ENCODE measurements at places on chromosomes 7 and 10.

DNA sequence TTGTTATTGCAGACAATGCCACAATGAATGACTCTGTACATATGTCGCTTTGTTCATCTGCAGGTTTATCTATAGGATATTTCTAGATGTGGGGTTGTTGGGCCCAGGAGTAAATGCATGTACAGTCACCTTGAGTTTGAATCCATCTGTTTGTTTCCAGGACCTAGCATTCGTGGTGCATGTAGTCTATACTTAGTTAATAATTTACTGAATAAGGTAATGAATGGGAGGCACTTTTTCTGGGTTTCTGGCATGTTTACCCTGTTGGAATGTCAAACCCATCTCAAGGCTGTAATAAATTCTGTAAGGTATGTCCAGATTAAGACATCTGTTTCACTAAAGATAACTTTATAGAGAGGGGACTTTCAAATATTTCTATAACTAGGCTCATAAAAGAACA is 23.5 kb downstream of the HECTD2 start:
- DNase-seq, result no peak

GRCh38 chr7:70148997-70149396 is 550.7 kb downstream of the AUTS2 start:
- DNase-seq, result no peak

- DNase-seq, result no peak
Measured at GRCh38 chr10:8296090-8296733, 241.7 kb downstream of the GATA3 start.

DNA sequence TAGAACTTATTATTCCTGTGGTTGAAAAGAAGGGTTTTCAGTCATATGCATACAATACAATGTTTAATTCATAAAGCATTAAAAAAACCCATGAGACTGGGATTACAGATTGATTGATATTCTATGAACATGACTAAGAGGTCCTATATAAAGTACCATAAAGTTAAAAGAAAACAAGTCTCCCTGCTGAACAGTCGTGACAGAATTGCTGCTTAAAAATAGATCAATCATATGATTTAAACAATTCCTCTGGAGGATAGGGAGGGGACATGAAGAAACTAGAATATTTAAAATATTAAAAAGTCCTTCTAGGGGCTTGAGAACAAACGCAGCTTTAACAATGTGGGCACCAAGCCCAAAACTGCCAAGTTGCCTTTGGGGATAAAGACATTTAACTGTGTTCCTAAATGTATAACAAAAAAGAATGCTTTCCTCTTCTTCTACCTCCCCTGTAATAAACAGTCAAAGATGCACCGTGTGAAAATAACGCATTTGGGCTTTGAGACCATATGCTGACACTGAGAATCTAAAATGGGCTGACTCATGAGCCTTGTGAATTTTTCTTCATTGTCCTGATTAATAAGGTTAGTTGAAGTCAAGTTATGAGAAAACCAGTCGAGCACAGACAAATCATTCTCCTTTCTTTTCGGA is 25.8 kb downstream of the TWIST1 start:
- no peak for DNase-seq

DNA sequence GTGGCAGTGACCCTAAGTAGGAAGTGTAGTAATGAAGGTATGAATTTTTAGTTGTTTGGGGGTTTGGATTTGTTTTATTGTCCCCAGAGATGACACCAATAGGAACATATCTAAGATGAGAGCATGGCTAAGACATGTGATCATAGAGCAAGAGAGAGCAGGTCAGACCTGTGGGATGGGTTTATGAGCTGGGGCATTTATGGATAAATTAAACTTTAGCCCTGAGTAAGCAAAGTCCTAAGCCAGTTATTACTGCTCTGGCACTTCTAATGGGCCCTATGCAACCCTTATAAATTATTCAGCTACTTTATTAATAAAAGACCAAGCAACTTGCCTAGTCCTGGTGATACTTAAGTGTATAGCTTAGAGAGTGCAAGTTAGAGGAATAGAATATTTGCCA is 85.1 kb downstream of the LRRC4 start:
- DNase-seq, result no peak

- DNase-seq, result no peak
Measured at GRCh38 chr10:113044016-113044755, 94.1 kb downstream of the TCF7L2 start.

DNA sequence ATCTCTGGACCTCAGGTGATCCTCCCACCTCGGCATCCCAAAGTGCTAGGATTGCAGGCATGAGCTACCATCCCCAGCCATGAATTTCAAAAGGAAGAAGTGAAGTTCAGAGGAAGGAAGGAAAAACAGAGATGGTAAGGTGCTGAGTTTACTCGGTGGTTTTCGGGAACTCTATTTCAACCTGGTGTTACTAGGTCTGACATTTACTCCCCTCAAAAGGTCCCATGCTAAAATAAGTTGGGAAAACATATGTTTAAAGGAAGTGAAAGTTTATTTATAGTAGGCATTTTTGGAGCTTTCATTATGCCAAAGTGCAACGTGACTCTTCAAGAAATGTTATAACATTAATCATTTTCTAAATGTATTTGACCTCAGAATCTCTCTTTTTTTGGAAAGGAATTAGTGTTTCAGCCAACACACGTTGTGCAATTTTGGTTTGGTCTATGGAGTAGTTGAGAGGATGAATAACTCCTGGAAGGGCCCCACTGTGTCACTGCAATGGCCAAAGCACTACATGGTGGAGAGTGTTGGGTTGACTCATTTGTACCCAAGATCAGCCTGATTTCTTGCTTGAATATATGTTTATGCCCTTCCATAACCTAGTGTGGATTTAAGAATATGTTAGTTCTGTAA is 114.7 kb upstream of the FAM171A1 start:
- no peak for DNase-seq

DNA sequence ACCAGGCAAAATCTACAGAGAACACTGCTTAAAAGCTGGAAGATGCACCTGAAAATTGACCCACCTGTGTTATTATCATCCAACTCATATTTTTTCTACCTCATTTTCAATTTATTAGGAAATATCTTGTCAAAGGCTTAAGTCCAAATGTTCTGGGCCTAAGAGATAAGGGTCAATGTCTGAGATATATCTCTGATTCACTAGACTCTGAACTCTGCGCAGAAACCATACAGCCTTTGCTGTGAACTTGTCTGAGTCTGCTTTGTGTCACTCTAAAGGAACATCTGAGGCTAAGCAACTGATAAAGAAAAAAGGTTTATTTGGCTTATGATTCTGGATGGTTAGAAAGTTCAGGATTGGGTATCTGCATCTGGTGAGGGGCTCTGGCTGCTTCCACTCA is 3.7 kb downstream of the PON1 start:
- DNase-seq, result no peak

DNA sequence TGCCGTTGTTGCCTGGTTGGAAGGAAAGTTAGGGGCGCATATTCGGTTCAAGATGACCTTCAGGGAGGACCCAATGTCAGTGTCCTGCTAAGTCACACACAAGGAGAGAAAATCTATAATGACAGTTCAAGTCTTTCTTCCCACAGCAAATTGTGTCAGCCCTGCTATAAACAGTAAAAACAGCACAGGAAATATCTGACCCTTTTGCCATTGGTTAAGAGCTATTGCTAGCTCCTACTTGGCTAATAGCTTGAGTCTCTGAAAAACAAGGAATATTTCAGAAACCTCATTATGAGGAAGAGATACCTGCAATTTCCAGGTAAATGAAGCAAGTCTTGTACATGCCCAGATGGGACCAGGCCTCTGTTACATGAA is 175.6 kb downstream of the SKIDA1 start:
- DNase-seq, result no peak

GRCh38 chr10:8800426-8800825 is 745.9 kb downstream of the GATA3 start:
- DNase-seq, result no peak

DNA sequence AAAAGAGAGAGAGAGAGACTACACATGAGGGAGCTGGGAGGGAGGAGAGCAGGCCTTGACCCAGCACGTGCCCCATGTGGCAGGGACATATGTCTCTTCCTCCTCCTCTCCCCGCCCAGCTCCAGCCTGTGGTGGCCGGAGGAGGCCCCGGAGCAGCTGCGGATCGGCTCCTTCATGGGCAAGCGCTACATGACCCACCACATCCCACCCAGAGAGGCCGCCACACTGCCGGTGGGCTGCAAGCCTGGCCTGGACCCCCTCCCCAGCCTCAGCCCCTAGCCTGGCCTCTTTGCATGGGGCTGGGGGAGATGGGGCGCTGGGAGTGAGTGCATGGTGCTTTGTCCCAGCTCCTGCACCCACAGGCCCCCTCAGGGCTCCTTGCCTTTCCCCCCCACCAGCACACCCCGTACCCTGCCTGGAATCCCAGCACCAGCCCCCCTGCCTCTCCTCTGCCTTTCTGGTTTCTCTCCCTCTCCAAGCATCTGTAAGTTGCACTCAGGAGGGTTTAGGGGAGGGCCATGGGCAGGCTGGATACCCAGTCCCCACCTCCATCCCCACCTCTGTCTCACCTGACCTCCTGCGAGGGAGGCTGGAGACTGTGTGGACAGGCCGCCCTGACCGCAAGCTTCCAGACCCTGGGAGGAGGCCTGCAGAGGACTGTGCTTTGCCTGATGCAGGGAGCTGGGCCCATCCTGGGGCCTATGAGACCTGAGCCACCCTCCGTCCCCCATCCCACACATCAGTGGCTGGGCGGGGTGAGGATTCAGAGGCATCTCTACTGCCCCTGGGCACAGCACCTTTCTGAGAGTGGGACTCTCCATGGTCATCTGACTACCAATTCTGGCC is 4.8 kb downstream of the UPK3B start:
- no peak for DNase-seq

DNA sequence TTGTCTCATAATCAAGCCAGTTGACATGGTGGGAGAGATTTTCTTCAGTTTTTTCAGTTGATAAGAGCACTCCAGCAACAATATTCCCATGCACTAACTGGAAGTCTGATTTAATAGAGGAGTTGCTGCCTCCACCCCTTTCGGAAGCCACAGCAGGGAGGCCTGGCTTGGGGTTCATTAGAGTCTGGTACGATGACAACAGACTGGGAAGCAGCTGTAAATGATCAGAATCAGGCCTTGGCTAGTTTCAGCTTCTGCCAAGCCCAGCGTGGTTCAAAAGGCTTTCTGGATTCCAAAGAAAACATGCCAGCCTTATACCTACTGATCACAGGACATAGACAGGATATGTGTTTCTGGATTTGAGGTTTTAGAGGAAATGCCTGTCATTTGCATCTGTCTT is 274.0 kb downstream of the CSTF2T start:
- no peak for DNase-seq

- DNase-seq, result no peak
Measured at GRCh38 chr7:18638594-18639452, 143.3 kb downstream of the HDAC9 start.

- DNase-seq, result no peak
Measured at GRCh38 chr7:100572949-100573675, 588 bp downstream of the SAP25 start.

DNA sequence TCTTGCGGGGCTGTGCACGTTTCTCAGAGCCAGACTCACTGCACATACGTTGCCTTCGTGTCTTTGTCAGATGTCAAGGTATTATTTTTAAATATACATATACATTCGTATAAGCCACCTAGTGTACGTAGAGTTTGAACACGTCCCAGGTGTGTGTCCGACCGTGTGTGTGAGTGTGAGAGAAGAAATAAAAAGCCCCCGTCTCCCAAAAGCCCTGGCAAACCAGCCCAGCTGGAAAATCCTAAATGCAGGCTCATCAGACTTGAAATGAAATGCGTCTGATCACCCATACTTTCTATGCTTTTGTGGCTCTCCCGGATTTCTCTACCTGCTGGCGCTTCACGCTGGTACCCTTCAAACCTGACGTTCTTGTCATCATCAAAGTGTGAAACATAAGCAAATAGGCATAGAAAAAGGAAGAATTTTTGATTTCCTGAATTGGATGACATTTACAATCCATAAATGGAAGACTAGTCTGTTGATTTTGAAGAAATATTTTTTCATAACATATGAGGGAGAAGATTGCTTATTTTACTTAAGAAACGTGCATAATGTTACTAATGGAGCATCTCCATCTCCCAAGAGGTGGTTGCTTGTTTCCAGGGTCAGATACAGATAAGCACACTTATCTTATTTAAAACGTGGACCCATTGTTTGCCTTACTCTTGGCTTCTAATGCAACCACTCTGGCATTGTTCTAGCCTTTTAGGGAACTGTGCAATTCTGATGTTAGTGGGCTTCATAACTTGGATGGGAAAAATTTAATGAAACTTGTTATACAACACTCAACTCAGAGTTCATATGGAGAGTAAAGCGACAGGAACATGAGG is 971 bp downstream of the PRKG1 start:
- DNase-seq, result no peak

GRCh38 chr10:34172936-34173533 is 642.1 kb downstream of the PARD3 start:
- no peak for DNase-seq

DNA sequence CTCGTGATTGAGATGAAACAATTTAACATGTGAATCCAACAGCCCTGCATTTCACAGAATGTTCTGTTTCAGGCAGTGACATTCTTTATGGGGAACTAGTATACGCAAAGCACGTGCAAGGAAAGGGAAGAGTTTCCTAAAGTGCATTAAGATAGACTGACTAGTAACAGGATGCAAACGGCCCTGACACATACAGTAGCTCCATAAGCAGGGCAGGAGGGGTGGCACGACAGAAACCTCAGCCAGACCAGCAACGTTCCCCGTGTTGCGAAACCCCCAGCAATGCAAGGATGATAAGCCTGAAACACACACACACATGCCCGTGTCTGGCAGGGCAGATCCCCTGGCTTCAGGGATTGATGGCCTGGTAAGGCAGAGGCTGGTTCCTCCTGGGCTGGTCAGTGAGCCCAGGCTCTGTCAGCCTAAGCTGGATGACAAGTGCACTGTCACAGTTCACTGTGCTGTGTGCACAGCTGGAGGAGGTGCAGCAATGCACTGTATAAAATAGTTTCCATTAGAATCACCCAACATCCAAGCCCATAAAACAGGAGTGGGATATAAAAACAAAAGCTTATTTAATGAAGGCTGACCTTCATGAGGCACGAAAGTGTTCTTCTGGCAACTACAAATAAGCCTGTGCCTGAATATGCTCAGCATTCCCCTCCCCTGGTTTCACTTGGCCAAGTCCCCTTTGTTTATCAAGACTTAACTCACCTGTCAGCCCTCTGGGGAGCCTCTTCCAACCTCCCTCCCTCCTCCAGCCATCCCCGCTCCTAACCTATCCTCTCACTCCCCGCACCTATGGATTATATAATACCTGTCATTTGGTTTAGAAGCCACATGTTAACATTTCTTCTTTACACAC is 88.8 kb downstream of the GSAP start:
- DNase-seq, result no peak

- DNase-seq, result no peak
Measured at GRCh38 chr7:41465571-41465970, 237.3 kb downstream of the INHBA start.

Data from substantia nigra (tissue), 51 donors.